ENCODE measurements at places on chromosomes 2 and 18.

DNA sequence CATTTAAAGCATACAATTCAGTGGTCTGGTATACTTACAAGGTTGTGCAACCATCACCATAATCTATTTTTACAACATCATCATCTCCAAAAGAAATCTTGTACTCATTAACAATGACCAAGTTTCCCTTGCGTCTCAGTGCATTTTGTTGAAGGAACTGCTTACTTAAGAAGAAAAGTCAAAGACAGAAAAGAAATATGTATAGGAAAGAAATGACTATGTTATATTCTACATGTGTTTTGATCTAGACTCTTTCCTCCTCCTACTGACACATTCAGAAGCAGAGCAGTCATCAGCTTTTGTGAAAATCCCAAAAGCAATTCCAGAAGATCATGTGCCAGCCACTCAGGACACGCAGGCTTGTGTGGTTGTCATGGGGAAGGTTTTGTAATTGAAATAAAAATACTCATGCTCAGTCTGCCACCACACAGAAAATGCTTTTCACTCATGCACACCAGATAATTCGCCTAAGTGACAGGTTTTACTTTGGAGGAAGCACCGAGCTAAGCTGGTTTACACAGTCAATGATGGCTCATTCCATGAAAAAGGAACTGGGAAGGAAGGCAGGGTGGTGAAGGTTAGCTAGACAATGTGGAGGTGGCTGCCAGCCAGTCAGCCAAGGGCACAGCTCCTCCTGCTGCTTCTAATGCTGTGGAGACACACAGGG is 158.5 kb upstream of the REV1 start:
- no peak for DNase-seq

DNA sequence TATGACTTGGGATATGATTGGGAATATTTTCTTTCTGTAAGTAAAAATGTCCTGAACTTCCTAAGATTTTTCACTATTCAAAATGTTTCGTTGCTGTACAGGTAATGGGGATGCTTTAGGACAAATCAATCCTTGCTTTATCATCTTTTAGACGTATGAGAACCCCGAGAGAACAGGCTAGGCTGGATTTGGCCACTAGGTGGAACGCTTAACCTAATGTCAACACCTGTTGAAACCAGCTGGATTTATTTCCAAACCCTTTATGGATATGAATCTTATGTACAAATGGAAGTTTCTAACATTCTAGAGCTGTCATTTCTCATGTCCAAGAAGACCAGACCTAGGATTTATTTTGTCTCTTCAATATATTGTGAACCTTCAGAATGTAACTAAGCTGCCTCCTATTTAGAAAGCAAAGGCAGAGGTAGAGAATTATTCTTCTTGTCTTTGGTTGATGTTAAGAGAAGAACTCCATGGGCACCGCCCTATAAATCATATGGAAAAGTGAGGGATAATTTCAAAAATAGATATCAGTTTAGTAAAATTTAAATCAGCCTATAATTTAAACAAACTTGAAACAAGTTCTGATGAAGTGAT is 96.7 kb downstream of the PMAIP1 start:
- DNase-seq, result no peak

- peak; percentile 53 for DNase-seq
Measured at GRCh38 chr2:11582862-11583752, 49.3 kb downstream of the GREB1 start.

DNA sequence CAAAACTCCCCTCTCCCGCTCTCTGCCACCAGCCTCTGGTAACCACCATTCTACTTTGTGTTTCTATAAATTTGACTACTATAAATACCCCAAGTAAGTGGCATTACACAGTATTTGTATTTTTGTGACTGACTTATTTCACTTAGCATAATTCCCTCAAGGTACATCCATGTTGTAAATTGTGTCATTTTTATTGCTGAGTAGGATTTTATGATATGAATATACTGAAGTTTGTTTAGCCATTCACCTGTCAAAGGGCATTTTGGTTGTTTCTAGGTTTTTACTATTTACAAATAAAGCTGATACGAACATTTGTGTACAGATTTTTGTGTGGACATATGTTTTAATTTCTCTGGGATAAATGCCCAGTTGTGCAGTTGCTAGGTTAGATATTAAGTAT is 174.0 kb upstream of the MMADHC start:
- no peak for DNase-seq

- no peak for DNase-seq
Measured at GRCh38 chr2:126999106-126999756, 100.5 kb downstream of the TEX51 start.

DNA sequence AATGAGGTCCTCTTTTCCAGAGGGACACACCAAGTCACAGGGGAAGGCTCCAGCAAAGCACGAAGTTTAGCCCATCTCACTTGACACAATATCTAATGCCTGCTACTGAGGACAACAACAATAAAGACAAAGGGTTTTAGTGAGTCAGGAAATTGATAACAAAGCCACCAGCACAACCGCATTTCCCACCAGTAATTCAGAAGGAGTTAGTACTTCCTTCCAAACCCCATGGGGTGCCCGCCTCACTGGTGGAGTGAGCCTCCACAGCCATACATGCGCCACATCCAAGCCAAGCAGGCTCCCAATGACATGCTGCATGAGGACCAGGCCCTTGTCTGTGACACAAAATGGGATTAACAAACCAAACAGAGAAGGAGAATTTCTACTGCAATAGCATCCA is 40.1 kb downstream of the MRPL35 start:
- no peak for DNase-seq
